RWPE1 (cell line): ENCODE measurements at places on chromosomes 11 and 22.

- DNase-seq: no peak
Measured at GRCh38 chr11:90192869-90193582, 29.8 kb downstream of the CHORDC1 start.

DNA sequence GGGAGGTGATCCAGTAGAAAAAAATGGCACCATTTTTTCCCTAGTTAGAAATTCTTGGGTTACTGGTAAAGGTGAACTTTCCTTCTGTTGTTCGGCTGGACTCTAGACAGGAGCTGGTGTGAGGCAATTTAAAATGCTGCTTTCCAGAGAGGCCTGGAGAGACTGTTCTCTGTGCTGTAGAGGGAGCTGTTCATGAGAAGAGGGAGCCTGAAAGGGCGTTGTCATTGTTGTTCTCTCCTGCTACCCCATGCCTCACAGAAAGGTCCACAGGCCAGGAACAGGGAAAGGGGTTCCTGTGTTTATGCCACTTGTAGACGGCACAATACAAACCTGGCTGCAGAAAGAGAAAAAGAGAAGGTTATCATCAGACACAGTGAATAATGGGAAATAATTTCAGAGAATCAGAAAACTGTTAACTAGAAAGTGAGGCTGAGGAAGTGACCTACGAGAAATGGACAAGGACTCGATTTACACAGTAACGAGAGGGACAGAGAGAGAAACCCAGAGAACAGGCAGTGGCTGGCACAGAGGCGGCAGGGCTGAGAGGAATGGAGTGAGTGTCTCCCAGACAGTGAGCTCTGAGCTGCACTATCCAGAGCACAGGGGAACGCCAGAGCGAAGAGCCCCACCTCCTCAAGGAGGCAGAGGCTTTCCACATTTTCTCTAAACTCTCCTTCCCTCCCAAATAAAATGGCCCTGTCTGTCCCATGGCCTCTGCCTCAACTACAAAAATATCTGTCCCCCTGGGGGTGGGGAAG, 109.2 kb downstream of the RRM1 start:
- DNase-seq: no peak

DNA sequence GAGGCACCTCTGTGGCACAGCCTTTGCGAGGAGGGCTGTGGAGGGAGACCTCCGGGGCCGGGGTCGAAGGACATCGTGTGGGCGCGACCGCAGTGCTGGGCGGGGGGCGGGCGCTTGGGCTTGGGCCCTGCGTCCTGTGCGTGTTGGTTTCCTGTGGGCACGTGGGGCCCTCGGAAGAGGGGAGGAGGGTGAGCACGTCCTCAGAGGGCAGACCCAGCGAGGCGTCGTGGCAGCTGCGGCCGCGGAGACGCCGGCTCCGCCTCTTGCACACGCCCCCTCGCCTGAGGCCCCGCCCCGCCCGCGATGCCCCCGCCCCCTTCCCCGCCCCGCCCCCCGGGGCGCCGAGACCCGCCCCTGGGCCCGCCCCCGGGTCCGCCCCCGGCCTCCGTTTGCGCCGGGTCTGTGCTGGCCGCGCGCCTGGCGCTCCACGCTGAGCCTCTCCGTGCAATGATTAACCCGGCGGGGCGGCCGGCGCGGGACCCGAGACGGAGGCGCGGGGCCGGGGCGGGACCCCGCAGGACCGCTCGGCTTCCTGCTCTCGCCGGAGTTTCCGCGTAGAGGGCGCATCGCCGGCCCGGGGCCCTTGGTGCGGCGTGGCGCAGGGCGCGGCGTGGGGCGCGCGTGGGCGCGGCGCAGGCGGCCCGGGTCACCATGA, at the start of gene PRR5:
TSS of gene PRR5 (plus strand) at position 381 of the 655 bp plus-strand sequence. CDS start at position 652, 271 bp downstream.
- peak; percentile 62 for DNase-seq

- DNase-seq: no peak
Measured at GRCh38 chr11:990101-990500, 46.4 kb downstream of the MUC6 start.

DNA sequence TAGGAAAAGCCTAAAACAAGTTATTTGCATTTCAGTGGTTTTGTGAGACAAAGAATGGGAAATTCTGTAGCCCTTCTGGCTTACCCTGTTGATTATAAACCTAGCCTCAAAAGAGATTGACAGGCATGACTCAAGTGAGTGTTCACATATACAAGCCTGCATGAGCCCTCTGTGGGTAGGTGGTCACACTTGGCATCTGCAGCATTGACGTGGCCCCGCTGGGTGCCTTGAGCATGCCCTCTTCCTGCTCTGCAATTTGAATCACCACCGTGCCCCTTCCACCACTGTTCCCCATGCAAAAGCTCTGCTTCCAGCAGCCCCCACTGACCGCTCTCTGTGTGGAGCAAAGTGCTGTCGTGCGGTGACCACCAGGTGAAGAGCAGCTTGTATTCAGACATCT, 21.0 kb upstream of the ADSL start:
- DNase-seq: no peak

GRCh38 chr11:131770801-131771200, 400.4 kb downstream of the NTM start:
- DNase-seq: no peak

GRCh38 chr11:65524741-65525545, at the start of gene SCYL1:
TSS of gene SCYL1 (plus strand) at chr11:65525083. CDS start at chr11:65525154, 71 bp downstream.
- peak; percentile 87 for DNase-seq

GRCh38 chr11:19704213-19704612, 8.4 kb upstream of the NAV2 start:
- no peak for DNase-seq

- no peak for DNase-seq
Measured at GRCh38 chr22:46044621-46045458, 67.9 kb upstream of the WNT7B start.

GRCh38 chr11:83219095-83219494, 25.6 kb downstream of the ANKRD42 start:
- DNase-seq: no peak
